ENCODE measurements at places on chromosomes 2 and 18.
A peak's percentile ranks its signal among the peaks of the same experiment; 100 is the strongest.

GRCh38 chr2:18265614-18266586, 294.6 kb downstream of the RDH14 start:
- no peak for DNase-seq

DNA sequence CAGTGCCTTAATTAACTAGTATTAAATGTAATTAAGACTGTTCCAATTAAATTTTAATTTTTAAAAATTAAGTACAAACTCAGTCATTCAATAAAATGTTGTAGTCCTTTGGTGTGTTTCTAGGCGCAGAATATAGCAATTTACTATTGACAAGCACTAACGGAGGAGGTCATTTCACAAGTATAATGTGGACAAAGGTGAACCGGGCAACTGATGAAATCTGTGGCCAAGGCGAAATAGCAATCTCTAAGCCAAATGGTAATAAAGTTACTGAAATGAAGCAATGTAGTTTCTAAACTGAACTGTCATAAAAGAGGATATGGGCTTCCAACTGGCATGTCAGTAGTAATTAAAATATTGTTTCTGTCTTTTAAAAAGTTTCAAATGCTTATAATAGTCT, 27.5 kb downstream of the FIGN start:
- DNase-seq = no peak

DNA sequence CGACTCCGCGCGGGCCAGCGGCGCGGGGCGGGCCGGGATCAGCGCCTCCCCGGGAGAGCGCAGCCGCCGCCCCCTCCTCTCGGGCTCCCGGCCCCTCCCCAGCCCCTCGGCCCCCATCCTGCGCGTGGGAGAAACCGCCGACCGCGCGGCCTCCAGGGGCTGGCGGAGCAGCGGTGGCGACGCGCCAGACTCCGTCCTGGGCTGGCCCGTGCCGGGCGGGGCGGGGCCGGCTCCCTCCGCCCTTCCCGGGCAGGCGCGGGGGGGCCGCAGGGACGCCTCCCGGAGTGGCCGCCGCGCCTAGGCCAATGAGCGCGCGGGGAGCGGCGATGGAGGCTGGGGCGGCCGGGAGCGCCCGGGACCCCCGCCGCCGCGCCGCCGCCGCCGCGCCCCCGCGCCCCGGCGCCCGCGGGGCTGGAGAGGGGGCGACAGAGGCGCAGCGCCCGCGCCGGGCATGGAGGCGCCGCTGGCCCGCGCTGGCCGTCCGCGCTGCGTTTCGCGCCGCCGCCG, 49.1 kb downstream of the KCNIP3 start:
- DNase-seq = no peak

GRCh38 chr2:160203007-160203406, 2.9 kb upstream of the ITGB6 start:
- DNase-seq = no peak

GRCh38 chr2:99512181-99512591, 22.4 kb upstream of the REV1 start:
- DNase-seq = no peak

GRCh38 chr2:62934517-62934916, 116.1 kb upstream of the OTX1 start:
- DNase-seq = no peak

DNA sequence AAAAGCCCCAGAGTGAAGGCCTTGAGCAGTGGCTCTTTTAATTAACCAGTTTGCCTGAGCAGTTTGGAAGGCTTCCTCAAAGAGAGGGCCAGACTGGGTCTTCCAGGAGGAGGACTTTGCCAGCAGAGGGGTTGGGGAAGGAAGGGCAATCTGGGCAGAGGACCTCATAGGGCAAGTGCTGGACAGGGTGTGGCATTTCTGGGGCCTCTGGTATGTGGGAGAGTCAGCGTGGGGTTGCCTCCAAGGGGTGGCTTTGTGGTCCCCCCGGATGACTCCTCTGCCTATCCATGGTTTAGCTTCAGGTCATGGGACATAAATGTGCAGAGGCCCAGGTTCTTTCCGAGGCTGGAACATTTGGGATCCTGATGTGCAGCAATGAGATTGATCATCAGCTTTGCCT, 12.6 kb downstream of the GLI2 start:
- no peak for DNase-seq

GRCh38 chr2:207375207-207375875, 154.4 kb upstream of the CREB1 start:
- no peak for DNase-seq

DNA sequence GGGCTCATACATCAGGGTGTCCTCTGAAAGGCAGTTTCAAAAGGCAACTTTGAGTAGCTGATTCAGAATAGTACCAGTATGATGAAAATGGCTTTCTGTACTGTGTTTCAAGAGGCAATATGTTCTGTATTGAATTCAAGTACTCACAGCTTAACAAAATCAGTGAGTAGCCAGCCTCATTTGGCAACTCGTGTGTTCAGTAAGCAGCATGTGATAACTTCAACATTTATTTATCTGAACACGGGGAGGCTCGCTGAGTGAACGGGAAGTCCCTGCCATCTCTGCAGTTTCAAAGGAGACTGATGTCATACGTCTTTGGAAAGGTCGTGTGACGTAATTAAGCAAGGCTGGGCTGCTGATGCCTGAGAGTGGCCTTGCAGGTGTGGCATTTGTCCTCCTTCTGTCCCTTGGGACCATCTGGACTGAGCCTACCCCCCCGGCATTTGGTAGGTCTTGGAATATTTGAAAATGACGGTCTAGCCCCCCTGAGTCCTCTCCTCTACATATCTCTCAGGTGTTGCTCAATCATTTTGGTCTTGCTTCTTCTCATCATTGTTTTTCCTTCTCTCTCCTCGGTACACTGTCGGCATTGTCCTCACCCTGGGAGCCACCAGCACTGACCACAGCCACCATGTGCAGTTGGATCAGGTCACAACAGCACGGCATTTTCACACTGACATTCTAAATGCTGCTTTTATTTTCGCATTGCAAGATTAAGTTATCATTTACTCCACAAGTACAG, 62.8 kb downstream of the SMIM21 start:
- DNase-seq = no peak

GRCh38 chr2:57515366-57515765, 531.2 kb upstream of the VRK2 start:
- DNase-seq = no peak

DNA sequence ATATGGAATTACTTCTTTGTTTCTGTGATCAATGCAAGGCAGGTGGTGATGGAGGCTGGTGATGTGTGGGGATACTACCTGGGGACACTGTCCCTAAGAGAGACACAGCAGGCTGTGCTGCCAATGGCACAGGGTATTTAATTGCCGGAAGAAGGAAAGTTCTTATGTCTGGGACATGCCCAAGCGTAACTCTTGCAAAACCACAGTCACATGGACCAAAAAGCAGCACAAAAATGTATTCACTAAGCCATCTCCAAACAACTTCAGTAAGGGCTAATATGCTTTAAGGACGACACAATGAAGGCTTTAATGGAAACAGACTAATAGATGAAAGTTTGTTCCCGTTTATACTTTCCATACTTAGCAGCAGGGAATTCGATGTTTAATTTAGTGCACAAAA, 49.7 kb upstream of the AP1S3 start:
- DNase-seq = no peak

GRCh38 chr2:8371653-8372052, 310.2 kb upstream of the ID2 start:
- DNase-seq = no peak

DNA sequence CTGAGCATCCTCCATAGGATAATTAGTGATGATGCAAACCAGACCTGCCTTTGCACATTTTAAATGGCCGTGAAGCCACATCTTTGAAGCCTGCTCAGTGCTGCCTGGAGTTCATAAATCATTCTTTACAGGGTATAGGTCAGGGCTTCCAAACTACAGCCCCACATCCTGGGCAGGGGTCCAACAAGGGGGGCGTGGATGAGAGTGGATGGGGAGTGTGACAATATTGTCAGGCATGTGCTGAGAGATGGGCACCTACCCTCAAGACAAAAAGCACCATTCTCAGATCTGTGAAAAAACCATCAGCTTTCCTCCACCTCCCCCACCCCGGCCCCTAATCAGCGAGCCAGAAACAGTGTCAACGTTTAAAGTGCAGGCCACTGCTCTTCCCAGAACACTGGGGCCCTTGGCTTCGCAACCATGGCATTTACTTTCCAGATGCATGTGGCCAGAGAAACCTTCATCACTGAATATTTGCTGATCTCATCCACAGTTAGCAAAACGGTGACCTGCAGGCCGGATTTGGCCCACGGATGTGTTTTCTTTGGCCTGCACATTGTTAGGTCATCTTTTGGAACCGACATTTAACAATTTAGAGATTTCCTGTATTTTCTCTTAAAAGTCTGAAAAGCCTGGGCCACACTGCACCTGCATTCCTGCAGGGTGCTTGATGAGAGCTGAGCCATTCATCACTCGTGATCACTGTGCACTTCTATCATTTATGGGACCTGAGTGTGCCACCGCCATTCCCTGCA, 130.7 kb downstream of the ANKRD44 start:
- DNase-seq = no peak

DNA sequence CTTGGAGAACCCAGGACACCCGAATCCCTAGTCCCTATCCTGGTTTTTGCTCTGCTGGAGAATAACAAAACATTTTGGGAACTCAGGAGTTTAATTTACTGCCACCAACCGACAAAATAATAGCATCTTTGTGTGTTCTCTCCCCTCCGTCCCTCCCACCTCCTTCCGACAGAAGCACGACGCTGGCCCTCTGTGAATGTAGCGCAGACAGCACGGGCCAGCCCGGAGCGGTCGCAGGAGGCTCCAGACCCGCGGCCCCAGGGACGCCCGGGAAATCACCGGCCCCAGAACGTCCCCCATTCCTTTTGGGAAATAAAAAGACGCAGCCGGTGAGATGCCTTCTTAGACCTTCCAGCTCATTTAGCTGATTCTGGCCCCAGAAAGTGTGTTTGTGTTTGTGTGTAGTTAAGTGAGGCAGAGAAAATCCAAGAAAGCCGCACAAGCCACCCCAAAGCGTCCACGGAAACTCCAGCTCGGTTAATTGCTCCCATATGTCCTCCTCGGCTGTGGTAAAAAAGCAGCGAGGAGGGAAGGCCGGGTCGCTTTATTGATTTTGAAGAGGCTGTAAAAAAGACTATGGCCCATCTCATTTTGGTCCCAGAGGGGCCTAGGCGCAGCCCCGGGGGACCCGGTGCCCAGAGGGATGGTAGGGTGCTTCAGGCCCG, 577 bp upstream of the TANC1 start:
- DNase-seq = no peak

DNA sequence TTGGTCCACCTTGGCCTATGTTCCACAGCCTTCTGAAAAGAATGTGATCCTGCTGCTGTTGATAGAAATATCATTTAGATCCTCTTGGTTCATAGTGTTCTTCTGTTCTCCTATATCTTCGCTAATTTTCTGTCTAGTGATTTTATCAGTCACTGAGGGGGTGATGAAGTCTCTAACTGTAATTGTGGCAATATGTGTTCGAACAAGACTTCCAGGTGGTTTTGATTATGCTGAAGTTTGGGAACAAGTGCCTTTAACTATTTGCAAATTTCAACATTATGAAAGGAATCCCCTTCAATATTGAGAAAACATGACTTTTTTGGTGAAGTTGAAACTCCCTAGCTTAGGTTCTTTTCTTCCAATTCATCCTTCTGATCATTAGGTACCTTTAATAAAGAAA, 140.4 kb downstream of the MTX2 start:
- DNase-seq = no peak

GRCh38 chr2:873651-874580, 76.7 kb upstream of the SNTG2 start:
- no peak for DNase-seq

DNA sequence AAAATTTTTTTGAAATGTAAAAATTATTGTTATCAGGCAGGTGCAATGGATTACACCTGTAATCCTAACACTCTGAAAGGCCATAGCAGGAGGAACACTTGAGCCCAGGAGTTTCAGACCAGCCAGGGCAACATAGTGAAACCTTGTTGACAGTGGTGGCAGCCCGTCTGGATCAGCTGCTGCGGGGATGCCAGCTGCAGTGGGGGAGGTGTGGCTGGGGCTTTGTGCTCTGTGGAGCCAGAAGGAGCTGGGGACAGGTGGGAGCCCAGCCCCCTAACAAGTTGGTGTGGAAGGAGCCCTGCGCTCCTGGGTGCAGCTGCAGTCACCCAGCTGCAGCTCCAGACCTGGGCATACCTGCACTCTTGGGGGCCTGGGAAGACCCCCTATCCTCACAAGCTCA, 182.4 kb upstream of the MC4R start:
- peak; percentile 42 for DNase-seq

DNA sequence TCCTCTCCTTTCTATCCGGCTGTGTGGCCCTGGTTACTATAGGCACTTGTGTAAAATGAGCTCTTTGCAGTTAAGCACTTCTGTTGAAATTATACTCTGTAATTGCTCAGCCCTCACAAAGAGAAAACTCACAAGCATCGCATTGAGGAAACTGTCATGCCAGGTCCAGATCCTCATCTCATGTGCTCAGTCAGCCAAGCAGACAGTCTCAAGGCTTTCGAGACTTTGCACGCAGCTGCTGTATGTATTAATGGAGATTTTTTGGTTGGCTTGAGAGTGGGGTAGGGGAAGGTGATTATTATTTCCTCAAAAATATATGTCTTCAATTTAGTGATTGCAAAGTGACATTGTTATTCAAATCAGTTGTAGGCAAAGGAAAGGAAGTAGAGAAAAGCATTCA, 33.0 kb upstream of the PHLPP1 start:
- peak; percentile 13 for DNase-seq

DNA sequence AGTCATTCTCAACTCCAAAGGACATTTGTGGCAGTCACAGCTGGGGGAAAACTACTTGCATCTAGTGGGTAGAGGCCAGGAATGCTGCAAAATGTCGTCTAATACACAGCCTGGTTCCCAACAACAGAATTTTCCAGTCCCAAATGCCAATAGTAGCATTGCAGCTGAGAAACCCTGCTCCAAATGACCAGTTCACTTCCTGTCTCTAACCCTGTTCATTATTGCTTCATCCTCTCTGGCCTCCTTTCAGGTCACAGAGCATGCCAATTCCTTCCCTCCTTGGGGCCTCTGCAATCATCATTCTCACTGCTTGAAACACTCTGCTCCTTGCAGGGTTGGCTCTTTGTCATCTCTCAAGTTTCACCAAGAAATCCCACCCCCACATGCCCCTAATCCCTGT, 139.1 kb downstream of the IRS1 start:
- DNase-seq = no peak

- DNase-seq = peak; percentile 91
These were observed 28.5 kb downstream of the CIB4 start for GRCh38 chr2:26612522-26613240.

- no peak for DNase-seq
These were observed 350.5 kb downstream of the KIAA1328 start for GRCh38 chr18:37179384-37179783.

DNA sequence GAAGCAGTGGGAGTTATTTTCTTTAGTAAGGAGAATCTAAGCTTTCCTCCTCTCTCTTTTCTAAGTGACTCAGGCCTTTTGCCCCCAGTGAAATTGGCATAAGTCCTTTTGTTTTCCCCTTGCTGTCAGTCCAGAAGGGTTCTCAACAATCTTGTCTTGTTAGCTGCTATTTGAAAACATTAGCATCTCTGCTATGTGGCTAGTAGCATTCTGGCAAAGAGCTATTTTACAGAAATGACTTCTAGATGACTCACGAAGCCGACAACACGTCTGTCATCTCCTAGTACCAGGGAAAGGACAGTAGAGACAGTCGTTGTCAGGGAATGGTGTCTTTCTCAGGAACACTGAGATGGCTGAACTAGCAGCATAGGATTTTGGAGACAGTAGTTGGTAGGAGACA, 14.7 kb downstream of the SMARCAL1 start:
- no peak for DNase-seq
